Epithelial cell of esophagus (primary cell): ENCODE measurements at places on chromosomes 2 and 18.

GRCh38 chr18:2932247-2933181 lies 80.4 kb downstream of the LPIN2 start:
- DNase-seq: peak; percentile 63

DNA sequence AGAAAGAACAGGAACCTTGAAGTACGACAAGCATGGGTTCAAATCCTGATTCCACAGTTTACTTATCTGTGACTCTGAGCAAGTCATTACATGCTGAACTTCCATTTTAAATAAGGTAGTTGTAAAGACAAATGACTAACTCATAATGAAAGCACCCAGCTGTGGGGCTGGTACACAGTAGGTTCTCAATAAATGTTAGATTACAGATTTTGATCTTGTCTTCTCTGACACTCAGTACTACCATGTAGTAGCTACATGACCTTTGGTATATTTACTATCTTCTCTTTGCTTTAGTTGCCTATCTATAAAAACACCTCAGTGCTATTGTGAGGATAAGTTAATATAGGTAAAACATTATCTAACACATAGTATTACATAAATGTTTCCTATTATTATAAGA lies 3.2 kb downstream of the TRAK2 start:
- peak; percentile 38 for DNase-seq

DNA sequence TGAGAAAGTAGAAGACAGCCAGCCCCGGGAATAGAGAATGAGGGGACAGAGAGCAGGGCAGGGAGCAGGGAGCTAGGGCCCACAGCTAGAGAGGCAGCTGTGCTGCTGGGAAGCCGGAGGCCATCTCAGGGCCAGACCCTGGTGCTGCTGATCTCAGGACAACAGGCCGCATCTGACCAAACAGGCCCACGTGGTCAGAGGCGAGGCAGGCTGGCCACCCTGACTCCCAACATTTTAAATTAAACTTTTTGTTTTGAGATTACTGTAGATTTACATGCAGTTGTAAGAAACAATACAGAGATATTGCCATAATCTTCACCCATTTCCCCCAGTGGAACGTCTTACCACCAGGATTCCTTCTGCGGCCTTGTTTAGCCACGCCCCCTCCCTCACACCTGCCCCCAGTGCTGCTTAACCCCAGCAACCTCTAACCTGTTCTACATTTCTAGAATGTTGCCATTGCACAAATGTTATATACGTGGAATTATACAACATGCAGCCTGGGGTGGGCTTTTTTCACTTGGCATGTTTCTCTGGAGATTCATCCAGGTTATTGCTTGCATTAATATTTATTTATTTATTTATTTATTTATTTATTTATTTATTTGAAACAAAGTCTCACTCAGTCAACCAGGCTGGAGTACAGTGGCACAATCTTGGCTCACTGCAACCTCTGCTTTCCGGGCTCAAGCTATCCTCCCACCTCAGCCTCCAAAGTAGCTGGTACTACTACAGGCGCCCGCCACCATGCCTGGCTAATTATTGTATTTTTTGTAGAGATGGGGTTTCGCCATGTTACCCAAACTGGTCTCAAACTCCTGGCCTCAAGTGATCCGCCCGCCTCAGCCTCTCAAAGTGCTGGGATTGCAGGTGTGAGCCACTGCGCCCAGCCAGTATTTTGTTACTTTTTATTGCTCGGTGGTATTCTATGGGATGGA lies 48.6 kb upstream of the GPR17 start:
- no peak for DNase-seq

GRCh38 chr18:70288171-70288850 lies 534 bp upstream of the SOCS6 start:
- DNase-seq: no peak

DNA sequence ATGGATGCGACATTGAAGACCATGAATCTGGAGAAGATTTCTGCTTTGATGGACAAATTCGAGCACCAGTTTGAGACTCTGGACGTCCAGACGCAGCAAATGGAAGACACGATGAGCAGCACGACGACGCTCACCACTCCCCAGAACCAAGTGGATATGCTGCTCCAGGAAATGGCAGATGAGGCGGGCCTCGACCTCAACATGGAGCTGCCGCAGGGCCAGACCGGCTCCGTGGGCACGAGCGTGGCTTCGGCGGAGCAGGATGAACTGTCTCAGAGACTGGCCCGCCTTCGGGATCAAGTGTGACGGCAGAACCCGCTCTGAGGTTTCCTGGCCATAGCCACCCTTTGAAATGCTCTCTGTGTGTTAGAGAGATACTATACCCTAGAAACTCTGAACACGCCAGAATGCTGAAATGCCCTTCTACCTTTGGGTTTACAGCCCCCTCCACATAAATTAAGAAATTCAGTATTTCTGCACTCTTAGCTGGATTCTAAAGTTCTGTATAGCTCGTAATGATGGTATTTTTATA lies 659 bp downstream of the CHMP1B start:
- DNase-seq: peak; percentile 68

GRCh38 chr2:168136392-168136977 lies 110.9 kb downstream of the STK39 start:
- peak; percentile 62 for DNase-seq

DNA sequence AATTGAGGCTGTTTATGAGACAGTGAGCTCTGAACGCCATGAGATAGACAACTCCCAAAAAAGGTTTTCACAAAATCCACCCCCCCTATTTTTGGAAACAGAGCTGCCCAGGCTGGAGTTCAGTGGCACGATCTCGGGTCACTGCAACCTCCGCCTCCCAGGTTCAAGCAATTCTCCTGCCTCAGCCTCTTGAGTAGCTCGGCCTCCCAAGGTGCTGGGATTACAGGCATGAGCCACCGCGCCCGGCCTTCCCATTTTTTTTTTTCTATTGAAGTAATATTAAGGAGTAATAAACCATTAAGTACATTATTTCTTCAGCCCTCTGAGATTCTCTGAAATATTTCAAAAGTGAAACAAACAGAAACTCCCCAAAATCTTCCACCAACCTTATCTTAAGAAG lies 252.8 kb upstream of the NETO1 start:
- DNase-seq: no peak

- DNase-seq: no peak
Observed at GRCh38 chr2:86785456-86785855, 5.3 kb downstream of the CD8A start.

- DNase-seq: no peak
Observed at GRCh38 chr18:68693091-68693815, 21.7 kb downstream of the TMX3 start.

GRCh38 chr2:40281021-40281940 lies 170.6 kb downstream of the SLC8A1 start:
- peak; percentile 94 for DNase-seq

DNA sequence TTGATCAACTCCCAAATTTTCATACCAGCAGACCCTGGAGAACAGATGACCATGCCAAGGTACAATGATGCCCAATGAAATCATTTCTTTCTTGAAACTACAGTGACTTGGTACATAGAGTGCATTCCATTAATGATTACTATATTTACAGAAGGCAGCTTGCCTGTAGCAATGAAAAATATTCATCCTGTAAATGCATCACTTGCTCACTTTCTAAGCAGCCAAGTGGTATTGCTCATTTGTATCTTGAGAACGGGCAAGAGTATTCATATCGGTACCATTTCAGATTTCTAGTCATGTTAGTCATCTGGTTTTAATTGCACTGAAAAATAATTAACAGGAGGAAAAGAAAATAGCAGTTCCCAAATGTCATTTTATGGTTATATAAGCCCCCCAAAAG lies 59.6 kb downstream of the VIL1 start:
- no peak for DNase-seq

DNA sequence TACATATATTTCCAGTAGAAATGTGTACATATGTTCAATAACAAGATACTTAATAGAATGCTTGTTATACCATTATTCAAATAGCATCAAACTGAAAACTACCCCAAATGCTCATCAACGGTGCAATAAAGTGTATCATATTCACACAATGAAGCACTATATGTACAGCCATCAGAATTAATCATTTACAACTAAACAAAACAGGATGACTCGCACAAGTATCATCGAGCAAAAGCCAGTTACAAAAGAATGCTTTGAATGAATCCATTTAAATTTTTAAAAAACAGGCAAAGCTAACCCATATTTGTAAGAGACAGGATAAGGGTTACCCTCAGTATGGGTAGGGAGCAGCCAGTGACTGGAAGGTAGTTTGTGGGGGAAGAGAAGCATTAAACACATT lies 132.8 kb upstream of the PDE1A start:
- peak; percentile 45 for DNase-seq

- DNase-seq: no peak
Observed at GRCh38 chr2:112641701-112642100, 4.0 kb upstream of the SLC20A1 start.

DNA sequence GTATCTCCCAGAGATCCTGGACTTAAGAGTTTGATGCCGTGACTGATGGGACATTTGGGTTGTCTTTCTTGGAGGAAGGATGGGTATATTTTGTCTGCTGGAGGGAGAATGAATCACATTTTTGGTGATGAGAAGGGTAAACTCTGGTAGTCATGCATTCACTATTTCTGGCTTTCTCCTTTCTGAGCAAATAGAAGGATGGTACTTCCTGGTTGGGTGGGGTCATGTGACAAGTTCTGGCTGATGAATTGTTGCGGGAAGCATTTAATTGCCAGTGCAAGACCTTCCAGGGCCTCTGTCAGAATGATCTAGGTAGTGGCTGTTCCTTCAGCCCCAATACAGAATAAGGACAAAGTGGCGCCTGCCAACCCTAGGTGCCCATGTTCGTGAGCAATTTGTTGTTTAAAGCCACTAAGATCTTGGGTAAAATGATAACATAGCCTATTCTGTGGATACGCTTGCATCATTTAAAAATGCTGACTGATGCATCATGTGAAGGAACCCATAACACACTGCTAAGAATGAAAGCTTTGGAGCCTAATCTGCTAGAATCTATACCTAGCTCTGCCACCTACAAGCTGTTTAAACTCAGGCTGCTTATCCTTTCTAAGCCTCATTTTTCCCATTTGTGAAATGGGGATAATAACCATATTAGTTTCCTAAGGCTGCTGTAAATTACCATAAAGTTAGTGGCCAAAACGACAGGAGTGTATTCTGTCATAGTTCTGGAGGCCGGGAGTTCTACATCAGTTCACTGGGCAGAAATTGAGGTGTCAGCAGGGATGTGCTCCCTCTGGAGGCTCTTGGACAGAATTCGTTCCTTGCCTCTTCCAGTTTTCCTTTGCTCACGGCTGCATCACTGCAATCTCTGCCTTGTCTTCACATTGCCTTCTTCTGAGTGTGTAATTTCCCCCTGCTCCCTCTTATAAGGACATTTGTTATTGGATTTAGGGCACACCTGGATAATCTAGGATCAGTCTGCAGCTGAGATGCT lies 281.3 kb downstream of the AGPS start:
- DNase-seq: no peak

DNA sequence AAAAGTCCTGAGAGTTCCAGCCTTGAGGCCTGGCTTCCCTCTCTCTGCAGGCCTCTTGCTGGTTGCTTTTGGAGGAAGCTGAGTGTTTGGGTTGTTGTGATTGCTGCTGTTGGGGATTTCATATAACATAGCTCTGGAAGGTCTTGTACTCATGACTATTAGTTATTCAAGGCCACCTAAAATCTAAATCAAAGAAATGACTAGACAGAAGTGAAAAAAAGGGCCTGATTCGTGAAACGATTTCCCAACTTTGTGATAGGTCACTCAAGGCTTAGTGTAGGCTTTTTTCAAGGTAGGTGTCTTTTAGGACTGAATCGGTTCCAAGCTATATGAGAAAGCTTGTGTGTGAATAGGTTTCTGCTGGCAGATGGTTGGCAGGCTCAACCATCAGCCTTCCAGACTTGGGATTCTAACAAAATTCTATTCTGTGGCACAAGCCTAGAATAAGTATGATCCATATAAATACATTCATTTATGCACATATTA lies 164.4 kb downstream of the FMNL2 start:
- DNase-seq: no peak

DNA sequence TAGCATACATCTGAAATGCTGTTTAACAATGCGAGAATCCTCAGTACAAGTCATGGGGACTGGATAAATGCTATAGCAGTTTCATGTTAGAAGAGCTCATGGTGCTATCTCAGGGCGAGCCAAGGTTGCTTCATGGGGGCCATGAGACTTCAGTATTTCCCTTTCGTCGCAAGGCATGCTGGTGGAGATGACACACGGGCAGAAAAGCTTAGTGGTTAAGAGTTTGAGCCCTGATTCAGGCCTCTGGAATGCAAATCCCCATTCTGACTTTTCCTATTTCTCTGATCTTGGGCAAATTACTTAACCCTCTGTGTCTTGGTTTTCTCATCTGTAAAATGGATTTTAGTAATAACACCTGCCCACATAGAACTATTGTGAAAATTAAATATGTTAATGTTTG lies 57.4 kb upstream of the EPHA4 start:
- DNase-seq: peak; percentile 73

DNA sequence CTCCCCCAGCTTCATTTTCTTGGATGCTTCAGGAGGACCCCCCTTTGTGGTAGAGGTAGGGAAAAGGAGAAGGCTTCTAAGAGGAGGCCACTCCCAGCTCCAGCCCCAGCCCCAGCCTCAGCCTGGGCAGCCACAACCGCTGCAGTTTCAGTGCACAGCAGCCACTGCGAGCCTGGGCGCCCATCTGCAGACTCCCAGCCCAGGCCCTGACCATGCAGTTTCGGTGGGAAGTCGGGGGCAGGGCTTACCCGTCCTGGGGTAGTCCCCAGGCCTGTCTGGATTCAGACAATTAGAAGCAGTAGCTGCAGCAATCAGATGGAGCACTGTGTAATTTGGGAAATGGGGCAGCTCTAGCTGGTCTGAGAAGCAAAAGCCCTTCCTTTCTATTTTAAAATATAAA lies 28.6 kb downstream of the ITM2C start:
- DNase-seq: no peak

GRCh38 chr2:216739035-216739434 lies 43.7 kb upstream of the IGFBP5 start:
- no peak for DNase-seq

DNA sequence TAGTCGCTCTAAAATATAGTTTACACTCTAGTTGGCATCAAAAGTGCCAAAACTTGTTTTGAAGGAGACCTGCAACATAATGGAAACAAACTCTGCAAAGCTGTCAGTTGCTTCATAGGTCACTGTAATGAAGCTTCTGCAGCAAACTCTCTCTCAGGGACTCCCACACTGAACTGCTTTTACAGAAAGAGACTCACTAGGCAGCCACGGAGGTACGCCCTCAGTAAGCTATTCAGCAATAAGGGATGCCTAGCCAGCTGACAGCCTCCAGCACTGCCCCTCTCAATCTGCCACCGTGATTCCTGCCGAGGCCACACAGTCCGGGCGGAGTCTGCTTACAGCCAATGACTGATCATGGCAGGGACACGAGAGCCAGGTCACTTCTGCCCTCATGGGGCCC lies 51.1 kb downstream of the COLEC12 start:
- peak; percentile 14 for DNase-seq

GRCh38 chr2:122145856-122146255 lies 390.4 kb downstream of the TSN start:
- DNase-seq: no peak
